ENCODE measurements at places on chromosomes 1 and 21.

- DNase-seq: no peak
Measured at GRCh38 chr1:27999055-27999454, 39.3 kb downstream of the XKR8 start.

GRCh38 chr1:3469849-3470649 lies 15.6 kb downstream of the ARHGEF16 start:
- DNase-seq: no peak

DNA sequence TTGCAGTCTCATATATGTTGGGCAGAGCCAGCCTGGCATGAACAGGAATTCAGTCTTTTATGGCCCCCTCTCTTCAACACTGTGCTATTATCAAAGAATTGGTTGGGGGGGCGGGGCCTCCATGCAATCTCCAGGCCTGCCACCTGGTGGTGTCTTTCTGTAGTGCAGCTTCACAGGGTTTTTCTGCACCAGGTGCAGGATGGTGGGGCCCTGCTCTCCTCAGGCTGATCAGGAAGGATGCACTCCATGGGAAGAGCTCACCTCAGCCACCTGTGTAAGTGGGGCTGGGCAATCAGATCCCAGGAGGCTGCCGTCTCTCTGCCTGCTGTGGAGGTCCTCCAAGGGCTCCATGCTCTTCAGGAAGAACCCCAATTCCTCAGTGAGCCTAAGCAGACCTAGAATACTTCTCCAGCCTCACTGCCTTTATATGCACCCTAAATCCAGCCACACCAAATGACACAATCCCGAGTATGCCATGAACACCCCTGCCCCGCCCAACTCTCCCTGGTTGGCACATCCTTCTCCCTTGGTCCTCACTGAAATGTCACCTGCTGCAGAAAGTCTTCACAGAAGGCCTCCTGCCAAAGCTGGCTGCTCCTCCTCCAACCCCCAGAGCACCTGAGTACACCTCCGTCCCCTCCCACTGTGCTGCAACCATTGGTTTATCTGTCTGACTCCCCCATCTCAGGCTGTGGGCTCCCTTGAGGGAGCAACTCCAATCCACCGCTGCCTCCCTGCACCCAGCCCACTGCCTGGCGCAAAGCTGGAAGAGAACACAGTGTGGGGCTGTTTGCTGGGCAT lies 16.5 kb downstream of the STK40 start:
- DNase-seq: no peak

GRCh38 chr1:115182012-115182715 lies 92.9 kb upstream of the TSPAN2 start:
- DNase-seq: no peak

GRCh38 chr1:208944981-208945451 lies 638.5 kb upstream of the CAMK1G start:
- DNase-seq: no peak

- DNase-seq: no peak
Measured at GRCh38 chr1:225373155-225373554, 54.7 kb downstream of the LBR start.

GRCh38 chr1:226712742-226713419 lies 26.2 kb downstream of the ITPKB start:
- no peak for DNase-seq

- no peak for DNase-seq
Measured at GRCh38 chr1:175690298-175690697, 53.1 kb downstream of the TNR start.

DNA sequence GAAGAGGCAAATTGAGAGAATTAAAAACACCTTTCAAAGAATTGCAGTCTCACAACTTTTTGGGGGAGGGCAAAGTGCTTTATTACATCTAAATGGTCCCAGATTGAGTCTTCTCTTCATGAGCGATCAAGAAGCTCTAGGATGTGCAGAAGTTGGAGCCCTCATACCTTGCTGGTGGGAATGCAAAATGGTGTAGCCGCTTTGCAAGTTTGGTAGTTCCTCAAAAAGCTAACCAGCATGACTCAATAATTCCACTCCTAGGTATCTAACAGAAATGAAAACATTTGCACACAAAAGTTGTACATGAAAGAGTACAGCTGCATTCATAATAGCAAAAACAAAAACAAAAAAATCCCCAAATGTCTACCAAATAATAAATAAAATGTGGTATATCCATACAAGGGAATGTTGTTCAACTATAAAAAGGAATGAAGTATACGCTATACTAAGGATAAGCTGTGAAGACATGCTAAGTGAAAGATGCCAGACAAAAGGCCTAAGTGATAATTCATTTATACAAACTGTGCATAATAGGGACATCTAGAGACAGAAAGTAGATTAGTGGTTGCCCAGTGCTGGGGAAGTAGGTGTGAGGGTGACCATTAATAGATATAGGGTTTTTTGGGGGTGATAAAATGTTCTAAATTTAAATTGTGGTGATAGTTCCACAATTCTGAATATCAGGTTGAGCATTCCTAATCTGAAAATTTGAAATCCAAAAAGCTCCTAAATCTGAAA lies 55.2 kb downstream of the SELENOF start:
- no peak for DNase-seq

- DNase-seq: no peak
Measured at GRCh38 chr1:205032508-205032907, 10.5 kb upstream of the CNTN2 start.

DNA sequence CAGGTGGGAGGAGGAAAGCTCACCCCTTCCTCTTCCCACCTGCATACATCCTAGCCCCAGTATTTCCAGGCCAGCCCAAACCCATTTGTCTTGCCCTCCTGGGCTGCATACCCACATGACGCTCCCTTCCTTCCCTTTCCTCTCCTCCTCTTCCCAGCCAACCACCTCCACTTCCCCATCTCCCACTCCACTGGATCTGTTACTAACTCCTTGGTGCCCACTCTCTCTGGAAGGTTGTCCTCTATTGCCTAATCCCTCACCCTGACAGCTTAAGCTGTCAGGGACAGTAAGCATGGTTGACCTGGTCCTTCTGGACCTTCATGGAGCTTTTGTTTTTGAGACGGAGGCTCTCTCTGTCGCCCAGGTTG lies 23.0 kb upstream of the SYNC start:
- DNase-seq: no peak

GRCh38 chr1:40313329-40313957 lies 3.6 kb downstream of the COL9A2 start:
- no peak for DNase-seq

DNA sequence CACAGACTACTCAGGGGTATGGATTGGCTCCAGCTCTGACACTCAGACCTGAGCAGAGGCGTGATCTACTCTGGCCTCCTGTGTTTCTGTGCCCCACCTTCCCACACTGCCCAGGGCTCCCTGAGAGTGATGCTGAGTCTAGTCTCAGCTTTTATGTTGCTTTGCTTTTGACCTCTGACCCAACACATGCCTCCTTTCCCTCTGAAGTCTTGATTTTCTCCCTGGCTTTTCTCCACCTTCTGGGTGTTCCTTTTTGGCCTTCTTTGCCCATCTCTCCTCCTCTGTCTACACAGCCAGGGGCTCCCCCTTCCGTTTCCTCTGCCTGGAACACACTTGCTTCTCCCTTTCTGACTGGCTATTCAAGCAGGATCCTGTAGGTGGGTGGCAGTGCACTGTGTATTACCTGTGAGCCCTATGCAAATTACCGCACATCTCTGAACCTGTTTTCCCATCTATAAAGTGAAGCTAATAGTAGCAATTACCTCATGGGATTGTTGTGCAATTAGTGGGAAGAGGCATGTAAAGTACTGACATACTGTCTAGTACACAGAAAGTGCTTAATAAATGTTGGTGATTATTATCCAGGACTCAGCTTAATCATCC lies 13.7 kb upstream of the MEX3A start:
- DNase-seq: no peak

GRCh38 chr1:71861022-71861421 lies 421.3 kb downstream of the NEGR1 start:
- no peak for DNase-seq

DNA sequence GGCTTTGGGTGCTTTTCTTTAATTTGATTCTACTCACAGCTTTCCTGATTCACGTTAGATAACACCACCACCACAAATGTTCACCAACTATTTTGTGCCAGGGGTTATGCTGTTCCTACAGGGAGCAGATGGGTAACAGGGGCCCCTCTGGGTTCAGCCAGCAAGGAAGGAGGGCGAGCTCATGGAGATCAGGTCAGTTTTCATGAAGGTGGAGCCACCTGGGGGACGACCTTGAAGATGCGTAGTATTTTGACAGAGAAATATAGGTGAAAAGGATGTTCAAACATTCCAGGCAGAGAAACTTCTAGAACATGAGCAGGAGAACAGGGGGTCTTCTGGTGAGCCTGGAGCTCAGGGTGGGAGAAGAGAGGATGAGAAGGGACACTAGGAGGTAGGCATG lies 28.9 kb downstream of the KIAA0040 start:
- DNase-seq: no peak

- no peak for DNase-seq
Measured at GRCh38 chr1:99482750-99483149, 163.2 kb upstream of the PALMD start.

DNA sequence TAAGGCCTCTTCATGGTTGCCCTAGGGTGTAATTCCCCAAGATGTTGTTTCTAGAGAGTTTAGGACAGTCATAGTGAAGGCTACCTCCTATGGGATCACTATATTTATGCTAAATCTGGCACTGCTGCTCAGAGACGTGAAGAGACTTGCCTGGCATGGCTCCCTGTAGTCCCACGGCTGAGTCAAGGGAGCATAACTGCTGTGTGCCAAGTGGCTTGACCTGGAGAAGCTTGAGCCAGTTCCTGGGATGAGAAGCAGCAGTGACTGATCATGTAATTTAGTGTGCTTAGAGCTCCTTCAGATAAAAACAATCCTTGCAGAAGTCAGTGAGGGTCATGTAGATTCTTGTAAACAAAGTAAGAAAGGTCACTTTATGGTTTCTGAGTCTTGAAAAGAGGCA lies 68.9 kb upstream of the TSPAN2 start:
- DNase-seq: no peak

- no peak for DNase-seq
Measured at GRCh38 chr1:46133781-46134350, 1.4 kb upstream of the PIK3R3 start.

- DNase-seq: no peak
Measured at GRCh38 chr1:175400766-175401165, 208.2 kb upstream of the KIAA0040 start.

DNA sequence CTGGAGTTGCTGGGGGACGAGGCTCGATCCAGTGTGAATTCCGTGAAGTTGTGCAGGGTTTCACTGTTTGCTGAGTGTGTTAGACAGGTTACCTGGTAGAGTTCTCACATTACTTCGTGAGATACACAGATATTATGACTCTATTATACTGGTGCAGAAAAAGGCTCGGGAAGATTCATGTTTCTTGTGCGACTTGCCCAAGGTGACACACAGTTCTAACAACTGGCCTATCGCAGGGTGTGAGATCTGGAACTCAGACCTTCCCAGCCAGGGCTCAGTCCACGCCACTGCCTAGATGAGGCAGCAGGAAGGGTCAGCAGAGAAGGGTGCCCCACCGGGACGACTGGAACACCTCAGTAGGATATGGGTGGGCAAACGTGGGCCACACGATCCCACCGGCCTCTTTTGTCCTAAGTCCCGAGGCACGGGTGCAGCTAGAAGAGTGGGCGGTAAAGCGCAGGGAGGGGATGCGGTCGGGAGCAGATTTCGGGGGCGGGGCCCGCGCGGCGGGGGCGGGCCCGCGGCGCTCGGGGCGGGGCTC lies 296 bp upstream of the RNPEP start:
- no peak for DNase-seq

DNA sequence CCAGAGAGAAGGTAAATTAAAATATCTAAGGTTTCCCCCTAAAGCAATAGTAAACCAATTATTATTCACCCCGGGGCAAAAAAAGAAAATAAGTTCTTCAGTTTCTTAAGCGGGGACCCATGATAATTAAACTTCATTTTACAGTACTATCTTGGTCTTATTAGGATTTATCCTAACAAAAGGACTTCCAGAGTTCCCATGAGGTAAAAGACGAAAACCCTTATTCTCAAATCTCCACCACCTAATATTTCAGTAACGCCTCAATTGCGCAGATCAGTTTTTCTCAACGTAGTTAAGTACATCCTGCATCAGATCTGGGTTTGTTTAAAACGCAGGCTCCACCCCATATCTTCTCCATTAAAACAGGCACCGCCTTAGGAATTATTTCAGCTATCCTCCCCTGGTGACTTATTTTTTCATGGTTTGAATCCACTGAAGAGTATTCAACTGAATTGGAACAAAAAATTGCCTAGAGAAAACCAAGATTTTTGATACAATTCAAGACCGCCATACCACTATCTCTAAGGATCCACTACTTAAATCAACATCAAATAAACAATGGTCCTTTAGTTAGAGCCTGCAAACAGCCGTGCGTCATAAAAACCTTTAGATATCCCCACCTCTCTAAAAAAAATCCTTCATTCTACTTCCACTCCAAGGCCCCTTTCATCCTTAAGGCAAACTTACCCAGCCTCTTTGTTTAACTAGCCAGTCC lies 1.7 kb downstream of the MCL1 start:
- DNase-seq: no peak

- DNase-seq: peak; percentile 33
Measured at GRCh38 chr1:223500560-223501425, 107.6 kb downstream of the CCDC185 start.

DNA sequence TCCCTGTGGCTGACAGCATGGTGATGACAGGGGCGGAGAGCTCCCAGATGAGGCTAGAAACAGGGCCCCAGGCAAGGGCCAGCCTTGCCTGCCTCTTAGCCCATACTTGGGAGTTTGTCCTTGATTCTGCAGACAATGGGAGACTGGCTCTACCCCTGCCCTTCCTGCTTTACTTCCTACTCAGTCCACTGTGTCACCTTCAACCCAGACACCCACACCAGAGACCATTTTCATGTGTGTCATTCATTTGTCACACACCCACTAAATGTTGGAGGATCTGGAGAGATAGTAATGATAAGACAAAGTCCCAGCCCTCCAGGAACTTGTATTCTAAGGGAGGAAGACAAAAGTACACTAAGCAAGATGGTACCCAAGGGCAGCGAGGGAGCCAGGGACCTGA lies 43.7 kb downstream of the SYT6 start:
- DNase-seq: no peak

- no peak for DNase-seq
Measured at GRCh38 chr1:204417074-204417997, 5.7 kb upstream of the PPP1R15B start.

- peak; percentile 20 for DNase-seq
Measured at GRCh38 chr1:153422450-153423068, 6.2 kb downstream of the S100A7A start.

GRCh38 chr1:86421601-86422280 lies 2.2 kb upstream of the CLCA2 start:
- no peak for DNase-seq

GRCh38 chr1:66493731-66494130 lies 40.2 kb upstream of the SGIP1 start:
- DNase-seq: peak; percentile 30

DNA sequence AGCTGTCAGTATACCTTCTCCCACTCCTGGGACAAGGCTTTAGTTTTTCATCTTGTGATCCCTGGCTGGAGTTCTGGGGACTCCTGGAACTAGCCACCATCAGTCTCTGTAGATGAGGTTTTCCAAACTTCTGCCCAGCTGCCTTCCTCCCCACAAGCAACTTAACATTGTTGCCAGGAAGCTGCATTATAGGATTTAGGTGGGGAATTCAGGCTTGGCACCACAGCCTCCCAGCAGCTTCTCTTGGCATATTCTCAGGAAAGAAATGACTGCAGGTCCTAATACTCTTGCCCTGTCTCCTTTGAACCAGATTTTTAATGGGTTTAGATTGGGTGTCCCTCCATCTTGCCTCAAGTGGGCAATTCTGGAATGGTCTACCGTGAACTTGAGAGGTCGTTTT lies 18.6 kb upstream of the KCNQ4 start:
- no peak for DNase-seq

GRCh38 chr1:84712276-84712874 lies 22.1 kb upstream of the SSX2IP start:
- no peak for DNase-seq

GRCh38 chr1:119883826-119884225 lies 12.5 kb downstream of the ADAM30 start:
- no peak for DNase-seq

All from HFF-Myc (cell line).